Common myeloid progenitor, CD34-positive (primary cell): ENCODE measurements at places on chromosomes 2 and 18.

DNA sequence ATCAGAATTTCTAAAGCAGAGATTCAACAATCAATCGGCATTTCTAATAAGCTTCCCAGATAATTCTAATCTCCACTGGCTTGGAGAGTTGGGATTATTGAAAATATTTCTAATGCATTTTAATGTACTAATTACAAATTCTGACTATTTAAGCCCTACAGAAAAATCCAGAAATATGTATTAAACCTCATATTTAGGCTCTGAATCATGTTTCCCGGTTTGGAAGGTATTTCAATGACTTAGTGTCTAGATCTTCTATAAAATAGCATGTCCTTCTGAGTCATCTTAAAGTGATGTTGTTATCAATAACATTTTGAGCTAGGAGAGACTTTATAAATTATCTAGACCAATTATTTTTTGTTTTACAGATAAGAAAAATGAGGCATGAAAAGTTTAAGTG, 258.8 kb upstream of the NRXN1 start:
- no peak for DNase-seq

- DNase-seq, result no peak
These were observed 53.4 kb downstream of the KIF5C start for GRCh38 chr2:148928395-148928794.

DNA sequence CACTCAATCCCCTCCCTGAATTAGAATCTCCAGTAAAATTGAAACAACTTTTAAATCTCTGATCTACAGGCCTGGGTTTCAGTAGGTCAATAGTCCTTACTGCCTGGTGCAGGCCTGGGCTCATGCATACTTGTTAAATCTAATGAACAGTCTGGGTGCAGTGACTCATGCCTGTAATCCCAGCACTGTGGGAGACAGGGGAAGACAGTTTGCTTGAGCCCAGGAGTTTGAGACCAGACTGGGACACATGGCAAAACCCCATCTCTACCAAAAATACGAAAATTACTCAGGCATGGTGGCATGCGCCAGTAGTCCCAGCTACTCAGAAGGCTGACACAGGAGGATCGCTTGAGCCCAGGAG, 94.7 kb upstream of the SP3 start:
- no peak for DNase-seq

DNA sequence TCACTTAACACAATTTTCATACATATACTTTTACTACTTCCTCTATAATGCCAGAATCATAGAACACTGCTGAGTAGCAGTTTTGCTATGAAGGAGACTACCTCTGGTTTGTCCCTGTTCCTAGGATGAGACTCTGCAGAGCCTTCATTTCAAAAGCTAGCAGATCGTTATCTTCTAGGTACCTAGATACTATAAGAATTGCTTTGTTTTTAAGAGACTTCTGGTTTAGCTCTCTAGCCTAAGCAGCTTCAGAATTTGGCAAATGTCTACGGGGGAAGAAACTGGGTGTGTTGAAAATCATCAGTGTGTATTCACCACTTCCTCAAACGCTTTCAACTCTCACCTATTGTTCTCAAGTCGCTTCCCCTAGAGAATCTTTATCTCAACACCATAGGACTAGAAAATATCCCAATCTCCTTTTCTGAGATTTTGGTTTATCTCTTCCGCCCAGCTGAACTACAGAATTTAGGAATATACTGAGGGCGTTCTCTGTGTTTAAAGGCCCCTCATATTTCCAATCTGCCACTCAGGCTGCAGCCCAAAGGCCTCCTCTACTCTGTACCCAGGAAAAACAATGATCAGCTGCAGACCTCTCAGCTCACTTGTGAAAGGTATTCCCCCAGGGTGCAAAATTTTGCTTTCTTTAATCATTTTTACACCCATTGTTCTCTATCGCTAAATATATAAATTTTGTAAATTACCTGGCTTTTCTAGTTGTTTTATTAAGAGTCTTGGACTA, 28.7 kb downstream of the SMAD2 start:
- DNase-seq, result peak; percentile 34

DNA sequence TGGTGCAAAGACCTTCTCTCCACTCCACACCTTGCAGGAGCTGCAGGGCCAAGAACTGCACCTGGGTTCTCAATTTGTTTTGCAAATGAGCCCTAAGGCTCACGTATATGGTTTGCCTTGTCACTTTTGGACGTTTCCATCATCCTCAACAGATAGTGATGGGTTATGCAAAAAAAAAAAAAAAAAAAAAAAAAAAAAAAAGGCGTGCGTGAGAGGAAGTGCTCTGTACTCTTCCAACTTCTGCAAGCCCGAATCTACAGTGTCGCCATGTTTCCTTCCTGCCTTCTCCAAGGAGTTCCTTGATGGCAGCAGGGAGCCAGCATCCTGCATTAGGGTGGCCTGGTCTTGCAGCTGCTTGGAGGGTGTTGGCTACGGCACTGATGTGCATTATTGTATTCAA, 4.0 kb upstream of the INHBB start:
- no peak for DNase-seq

DNA sequence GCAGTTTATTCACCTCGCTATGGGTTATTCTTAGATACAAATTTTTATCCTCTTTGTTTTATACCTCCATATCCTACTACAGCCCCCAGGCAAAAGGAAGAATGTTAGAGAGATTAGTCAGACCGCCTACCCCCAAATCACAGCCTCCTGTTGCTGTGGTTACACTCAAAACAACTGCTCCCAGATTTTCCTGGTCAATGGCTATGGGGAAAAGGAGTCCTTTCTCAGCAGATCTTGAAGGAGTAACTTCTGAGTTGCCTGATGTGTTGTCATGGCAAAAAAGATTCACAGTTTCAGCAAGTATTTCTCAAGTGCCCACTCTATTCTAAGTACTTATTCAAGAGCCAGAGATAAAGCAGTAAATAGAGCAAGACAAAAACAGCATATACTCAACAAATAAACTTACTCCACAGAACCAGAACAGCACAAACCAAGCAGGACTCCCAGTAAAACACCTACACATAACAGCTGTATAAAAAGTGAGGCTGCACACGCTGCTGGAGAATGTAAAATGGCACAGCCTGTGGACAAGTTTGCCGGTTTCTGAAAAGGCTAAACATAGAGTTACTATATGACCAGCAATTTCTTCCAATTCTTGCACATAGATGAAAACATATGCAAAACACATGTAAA, 104.8 kb downstream of the NOL10 start:
- no peak for DNase-seq

- no peak for DNase-seq
These were observed 143.7 kb upstream of the TMEM200C start for GRCh38 chr18:6039055-6039454.

- no peak for DNase-seq
These were observed 63.8 kb downstream of the SETBP1 start for GRCh38 chr18:44744161-44745121.

GRCh38 chr2:31365834-31366505, 48.6 kb downstream of the XDH start:
- DNase-seq, result no peak

DNA sequence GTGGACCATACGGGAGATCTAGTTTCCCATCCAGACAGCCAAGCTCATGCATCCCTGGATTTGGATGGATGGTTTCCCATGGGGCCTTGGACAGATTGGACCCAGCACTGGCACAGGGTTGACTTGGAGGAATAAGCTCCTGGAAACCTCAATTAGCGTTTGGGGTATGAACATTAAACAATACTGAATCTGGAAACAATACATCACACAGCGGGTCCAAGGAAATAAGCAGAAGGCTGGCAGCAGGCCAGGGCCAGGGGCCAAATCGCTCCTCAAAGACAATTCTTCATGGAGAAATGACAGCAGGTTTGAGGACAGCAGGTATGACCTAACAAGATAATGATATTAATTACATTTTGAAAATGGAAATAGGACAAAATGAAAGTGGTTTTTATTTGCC, 540.6 kb downstream of the RIT2 start:
- no peak for DNase-seq

GRCh38 chr18:55398858-55399257, 189.1 kb downstream of the TCF4 start:
- DNase-seq, result no peak

DNA sequence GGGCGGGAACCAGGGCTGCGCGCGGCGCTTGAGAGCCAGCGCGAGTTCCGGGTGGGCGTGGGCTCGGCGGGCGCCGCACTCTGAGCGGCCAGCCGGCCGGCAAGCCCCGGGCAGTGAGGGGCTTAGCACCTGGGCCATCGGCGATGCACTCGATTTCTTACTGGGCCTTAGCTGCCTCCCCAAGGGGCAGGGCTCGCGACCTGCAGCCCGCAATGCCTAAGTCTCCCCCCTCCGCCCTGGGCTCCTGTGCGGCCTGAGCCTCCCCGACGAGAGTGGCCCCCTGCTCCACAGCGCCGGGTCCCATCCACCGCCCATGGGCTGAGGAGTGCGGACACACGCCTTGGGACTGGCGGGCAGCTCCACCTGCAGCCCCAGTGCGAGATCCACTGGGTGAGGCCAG, 36.5 kb upstream of the MAP2 start:
- DNase-seq, result no peak

- DNase-seq, result no peak
These were observed 70.2 kb upstream of the DOK6 start for GRCh38 chr18:69330385-69331005.
